GM19239 (cell line): ENCODE measurements at places on chromosomes 2 and 18.

DNA sequence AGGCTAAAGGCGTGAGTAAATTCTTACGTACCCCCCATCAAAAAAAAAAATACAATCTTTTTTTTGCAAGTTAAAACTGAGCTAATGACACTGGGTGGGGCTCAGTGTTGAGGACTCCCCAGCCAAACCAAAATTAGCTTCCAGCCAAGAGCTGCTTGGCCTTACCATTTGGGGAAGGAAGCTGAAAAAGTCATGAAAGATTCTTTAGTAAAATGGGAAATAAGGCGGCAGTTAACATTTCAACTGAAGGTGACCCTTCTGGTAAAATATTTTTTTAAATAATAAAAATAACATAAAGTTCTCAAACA is 16.4 kb downstream of the SMAD7 start:
- DNase-seq, result no peak

DNA sequence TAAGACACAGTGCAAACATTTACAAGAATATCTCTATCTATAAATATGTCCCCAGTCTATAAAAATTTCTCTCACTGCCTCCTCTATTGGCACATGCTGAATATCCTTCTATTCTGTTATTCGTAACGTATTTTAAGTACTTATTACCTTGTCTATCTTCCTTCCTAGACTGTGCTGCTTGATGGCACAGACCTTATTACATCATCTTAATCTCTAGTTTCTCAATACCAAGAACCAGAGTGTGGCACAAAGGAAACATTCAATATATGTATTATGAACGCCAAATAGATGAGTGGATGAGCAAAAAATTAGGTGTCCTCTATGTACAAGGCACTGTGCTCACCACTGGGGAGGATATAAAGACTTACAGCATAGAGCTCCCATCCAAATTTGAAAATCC is 282.8 kb downstream of the NBAS start:
- DNase-seq, result no peak

DNA sequence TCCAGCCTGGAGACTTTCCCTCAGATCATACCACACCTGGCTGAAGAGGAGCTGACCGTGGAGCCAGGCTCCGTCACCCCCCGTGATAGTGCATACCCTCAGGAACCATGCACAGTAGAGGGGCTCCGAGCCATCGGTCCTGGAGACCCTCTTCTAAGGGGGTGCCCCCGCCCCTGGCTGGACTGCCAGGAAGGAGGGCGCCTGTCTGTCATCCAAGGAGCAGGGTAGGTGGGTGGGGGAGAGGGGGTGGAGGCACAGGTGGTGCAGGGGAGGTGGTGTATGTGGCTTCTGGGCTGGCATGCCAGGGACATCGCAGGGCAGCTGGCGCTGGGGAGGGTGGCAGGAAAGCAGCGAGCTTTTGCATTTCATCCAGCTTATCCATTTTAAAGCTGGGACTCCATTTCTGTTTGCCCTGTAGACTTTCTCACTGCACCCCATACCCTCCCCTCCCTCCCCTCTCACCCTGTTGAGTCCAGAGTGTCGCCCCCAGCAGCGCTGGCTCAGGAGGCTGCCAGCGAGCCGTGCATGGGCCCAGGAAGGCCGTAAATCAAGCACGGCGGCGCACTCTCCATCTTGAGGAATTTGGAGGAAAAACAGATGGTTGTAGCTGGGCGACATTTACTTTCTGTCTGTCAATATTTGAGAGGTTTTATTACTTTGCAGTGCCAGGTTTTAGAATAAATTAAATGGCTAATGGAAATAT is 56.2 kb upstream of the HS6ST1 start:
- DNase-seq, result no peak

GRCh38 chr2:42714686-42715085 is 49.2 kb downstream of the OXER1 start:
- DNase-seq, result no peak
